ENCODE measurements at places on chromosomes 12 and 14. TPM values are rescaled to one million over a fixed set of nuclear protein-coding genes. Genes with fewer than 3 reads are reported as not detected.

Gene GLTP
- 46.6 TPM for total RNA-seq

Gene IGF1
- total RNA-seq = 0.85 TPM

Gene SIX1
- total RNA-seq = 0.55 TPM

Gene RAB5B
- 97.4 TPM for total RNA-seq

Gene TUBA1A
- 701 TPM for total RNA-seq

Gene DGLUCY
- 52.4 TPM for total RNA-seq

Gene EIF2S1
- total RNA-seq = 135 TPM

Gene TAC3
- total RNA-seq = not detected

Gene IQSEC3
- not detected for total RNA-seq

Gene PLEKHD1
- not detected for total RNA-seq

Gene PRPF40B
- 9.5 TPM for total RNA-seq

Gene OVCH1
- not detected for total RNA-seq

Gene MGP
- 284 TPM for total RNA-seq

Gene CPSF6
- total RNA-seq = 86.2 TPM

Gene DPF3
- 8.1 TPM for total RNA-seq

Gene TAS2R9
- not detected for total RNA-seq

Gene CLBA1
- total RNA-seq = 5.3 TPM

Gene REP15
- 4.8 TPM for total RNA-seq

Gene NPFF
- total RNA-seq = not detected

Gene BCL2L2
- total RNA-seq = 26.2 TPM

Gene PPM1H
- total RNA-seq = 4.9 TPM

Gene ALX1
- 3.4 TPM for total RNA-seq

Gene OAS1
- total RNA-seq = 2.9 TPM

Gene IL25
- not detected for total RNA-seq

Gene AMDHD1
- total RNA-seq = not detected

Gene EFS
- total RNA-seq = not detected

Gene ARID2
- total RNA-seq = 28.9 TPM

Gene PSMA6
- total RNA-seq = 197 TPM

Gene HCAR1
- not detected for total RNA-seq

Gene GPR68
- total RNA-seq = 0.51 TPM

Gene MEG3
- total RNA-seq = 227 TPM

Gene LRRC9
- total RNA-seq = not detected

Gene SYCP3
- total RNA-seq = 0.25 TPM

Gene CCDC197
- not detected for total RNA-seq

Gene KERA
- total RNA-seq = not detected

All from endothelial cell of umbilical vein (primary cell).